ENCODE measurements at places on chromosomes 6 and 20.

DNA sequence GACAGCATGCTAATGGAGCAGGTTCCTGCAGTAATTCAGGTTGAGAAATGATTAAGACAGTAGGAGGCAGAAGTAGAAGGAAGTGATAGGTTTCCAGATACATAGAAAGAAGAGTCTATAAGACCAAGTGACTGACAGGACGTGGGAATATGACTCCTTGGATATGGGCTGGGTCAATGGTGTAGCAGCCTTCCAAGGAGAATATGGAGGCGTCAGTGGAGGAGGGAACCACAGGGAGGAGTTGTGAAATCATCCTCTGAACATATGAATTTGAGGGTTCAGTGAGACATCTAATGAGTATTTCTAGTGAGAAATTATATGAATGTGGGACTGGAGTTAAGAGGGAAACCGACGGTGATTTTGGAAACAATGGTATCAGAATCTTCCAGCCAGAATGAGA is 43.3 kb downstream of the NUDT3 start:
- DNase-seq: no peak

DNA sequence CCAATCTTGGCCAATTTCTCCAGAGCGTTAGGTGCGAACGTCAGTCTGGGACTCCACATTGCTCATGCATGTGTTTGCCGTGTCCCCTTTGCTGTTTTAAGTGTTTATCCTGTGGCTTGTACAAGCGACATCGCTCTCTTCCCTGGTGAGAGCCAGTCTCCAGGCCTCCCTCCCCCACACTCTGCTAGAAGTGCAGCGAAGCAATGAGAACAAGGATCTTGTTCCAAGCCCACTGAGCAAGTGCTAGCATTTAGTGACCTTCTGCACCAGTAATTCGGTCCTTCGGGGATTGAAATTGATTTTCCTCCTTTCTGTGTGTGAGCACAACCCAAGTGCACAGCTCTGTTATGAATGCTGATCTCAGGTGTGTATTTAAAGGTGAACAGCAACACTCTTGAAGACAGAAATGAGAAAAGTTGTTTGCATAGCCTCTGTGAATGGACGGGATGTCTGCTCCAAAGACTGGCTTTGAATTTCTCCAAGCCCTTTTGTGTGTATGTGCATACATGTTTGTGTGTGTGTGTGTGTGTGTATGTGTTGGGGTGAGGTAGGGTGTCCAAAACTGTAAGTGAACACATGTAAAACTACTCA is 29.0 kb downstream of the CD83 start:
- peak; percentile 63 for DNase-seq

GRCh38 chr20:48769069-48769983 is 58.5 kb downstream of the PREX1 start:
- DNase-seq: no peak

GRCh38 chr20:37573626-37574198 is 46.0 kb upstream of the BLCAP start:
- no peak for DNase-seq

GRCh38 chr6:25670208-25670607 is 18.2 kb downstream of the SCGN start:
- no peak for DNase-seq

DNA sequence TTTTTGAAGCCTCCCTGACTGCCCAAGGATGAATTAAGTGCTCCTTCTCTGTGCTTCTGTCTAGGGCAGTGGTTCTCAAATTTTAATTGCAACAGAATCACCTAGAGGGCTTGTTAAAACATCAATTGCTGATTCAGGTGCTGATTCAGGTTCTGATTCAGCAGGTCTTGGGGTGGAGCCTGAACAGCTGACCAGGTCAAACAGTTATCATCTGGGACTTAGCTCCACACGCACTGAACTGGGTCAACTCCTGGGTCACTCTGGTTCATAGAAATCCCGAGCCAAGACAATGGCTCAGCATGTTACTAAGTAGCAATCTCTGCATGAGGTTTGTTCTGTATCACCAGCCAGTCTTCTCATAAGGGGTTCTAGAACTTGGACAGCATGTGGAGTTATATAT is 192.3 kb downstream of the GJA1 start:
- no peak for DNase-seq

DNA sequence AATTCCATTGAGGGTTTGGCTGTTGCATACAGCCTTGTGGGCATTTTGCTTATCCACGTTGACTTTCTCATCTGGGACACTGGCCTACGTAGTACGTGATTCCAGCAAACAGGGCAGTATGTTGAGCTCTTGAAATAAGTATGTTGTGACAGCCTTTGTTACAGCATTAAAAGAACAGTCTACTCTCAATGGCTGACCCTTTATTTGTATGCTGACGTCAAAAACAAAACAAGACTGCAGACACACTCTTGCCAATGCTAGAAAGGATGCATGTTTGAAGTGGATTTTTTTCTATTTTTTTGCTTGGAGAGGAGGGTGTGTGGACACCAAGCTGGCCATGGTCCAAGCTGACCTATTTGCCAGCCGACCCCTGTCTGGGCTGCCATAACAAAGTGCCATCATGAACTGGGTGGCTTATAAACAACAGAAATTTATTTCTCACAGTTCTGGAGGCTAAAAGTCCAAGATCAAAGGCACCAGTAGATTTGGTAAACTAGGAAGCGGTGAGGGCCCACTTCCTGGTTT is 10.8 kb upstream of the SNHG17 start:
- DNase-seq: no peak

DNA sequence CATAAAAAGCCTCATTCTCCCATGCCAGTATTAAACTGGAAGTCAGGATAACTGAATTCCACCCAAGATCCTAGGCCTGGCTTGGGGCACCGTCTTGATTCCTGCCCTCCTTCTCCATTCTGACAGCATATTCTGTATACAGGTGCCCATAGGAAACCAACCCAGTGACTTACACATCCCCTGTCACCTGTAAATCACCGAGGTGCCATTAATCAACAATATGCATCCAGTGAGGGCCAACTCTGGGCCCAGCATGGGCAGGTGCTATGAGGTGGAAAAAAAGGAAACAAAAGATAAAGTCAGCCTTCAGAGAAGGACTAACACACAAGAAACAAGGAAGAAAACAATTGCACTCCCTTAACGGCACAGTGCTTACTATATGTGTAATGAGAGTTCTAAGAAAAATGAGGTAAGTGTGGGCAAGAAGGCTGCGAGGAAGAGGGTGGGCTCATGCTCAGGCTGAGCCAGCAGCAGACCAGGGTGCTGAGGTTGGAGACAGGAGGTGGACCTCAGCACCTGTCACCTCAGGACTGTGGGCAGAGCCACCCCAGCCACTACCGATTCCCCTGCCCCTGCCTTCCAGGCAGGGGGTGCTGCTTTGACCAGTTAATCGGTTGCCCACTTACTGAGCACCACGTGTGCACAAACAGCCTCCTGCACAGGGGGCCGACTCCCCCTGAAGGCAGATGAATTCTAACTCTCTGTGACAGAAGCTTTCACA is 105.9 kb downstream of the TRERF1 start:
- no peak for DNase-seq

GRCh38 chr20:57387945-57388371 is 3.2 kb upstream of the RBM38 start:
- DNase-seq: peak; percentile 9

DNA sequence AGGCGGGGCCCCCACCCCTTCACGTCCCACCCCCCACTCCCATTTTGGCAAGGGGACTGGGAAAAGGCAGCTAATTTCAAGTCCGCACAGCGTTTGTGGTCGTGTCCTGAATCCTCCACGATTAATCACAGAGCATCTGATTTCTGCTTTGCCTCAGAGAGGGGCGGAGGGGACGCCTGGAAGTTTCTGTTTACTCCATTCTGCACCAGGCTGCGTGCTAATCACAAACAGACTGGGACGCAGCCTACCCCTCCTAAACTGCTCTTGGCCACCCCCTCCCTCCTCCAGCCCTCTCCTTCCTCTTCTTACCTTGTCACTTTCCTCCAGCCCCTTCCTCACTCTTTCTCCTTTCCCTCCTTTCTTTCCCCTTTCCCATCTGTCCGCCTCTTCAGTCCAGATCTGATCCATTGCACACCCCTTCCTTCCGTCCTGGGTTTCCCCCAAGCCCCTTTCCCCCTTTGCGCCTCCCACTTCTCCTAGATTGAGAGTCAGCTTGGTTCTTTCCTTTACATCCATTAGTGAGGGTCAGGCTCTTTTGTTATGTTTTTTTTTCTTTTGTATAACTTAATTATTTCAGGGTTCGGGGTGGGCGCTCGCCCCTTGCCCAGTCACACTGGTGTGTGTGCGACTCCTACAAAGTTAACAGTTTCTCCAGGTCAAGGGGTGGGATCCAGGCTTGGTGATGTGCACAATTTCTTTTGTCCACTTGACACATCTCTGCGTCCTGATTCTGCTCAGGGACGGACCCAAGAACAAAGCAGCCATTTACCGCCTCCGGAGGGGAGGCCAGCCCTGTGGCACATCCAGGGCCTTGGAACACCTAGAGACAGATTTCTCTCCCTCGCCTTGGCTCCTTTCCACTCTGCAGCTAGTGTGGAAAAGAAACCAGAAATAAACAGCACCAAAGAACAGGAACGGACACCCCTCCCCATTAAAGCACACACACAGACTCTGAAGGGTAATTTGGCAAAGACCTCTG is 520 bp upstream of the RIPOR3 start:
- DNase-seq: no peak

- no peak for DNase-seq
These were observed 6.0 kb downstream of the CD83 start for GRCh38 chr6:14123386-14124111.

DNA sequence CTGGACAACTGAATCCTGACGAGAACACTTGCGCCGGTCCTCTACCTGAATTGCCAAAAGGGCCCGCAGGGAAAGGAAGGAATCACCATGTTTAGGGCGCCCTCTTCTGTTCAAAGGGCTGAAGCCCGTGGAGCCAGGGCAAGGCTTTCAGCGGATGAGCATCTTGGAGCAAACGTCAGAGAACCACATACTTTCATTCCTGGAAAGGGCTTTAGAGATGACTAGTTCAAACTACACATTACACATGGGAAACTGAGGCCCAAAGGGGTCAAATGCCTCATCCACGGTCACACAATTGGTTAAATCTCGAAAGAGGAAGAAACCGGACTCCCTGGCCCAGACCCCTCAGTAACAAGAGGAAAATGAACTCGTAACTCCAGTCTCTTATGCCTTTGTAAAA is 11.5 kb upstream of the ZNF133 start:
- DNase-seq: peak; percentile 82

GRCh38 chr20:59047938-59048680 is 5.5 kb upstream of the PRELID3B start:
- no peak for DNase-seq

DNA sequence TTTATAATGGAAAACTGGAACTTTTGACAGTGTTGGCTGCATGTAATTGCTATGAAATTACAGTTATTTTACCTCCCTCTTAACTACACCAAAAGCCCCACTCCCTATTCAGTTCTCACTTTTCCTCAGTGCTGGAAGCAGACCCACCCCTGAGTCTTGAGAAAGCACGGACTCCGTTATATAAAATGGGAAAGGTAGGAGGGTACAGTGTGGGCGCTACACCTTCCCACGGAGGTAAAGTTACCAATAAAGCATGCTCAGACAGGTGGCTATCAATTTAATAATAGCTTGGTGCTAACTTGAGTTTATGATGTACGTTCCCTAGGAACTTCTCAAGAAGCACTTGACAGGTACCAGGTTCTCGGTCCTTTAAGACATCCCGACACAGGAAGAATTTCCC is 59.0 kb downstream of the CLIC5 start:
- DNase-seq: no peak

DNA sequence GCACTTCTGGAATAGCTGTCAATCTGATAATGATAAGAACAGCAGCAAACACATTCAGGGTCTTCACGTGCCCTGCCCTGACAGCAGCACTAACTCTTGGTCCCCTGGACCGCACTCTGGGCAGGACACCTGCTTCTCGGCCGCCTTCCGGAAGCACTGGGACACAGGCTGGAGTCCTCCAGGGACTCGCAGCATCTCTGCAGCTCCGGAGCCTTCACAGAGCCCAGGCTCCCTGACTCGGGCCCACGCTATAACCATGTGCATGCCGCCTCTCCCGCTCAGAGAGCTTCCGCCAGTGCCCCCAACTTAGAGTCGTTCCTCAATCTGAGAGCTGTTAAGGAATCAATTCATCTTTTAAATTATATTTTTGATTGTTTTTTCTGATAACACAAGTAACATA is 377.3 kb downstream of the TAF4 start:
- no peak for DNase-seq

DNA sequence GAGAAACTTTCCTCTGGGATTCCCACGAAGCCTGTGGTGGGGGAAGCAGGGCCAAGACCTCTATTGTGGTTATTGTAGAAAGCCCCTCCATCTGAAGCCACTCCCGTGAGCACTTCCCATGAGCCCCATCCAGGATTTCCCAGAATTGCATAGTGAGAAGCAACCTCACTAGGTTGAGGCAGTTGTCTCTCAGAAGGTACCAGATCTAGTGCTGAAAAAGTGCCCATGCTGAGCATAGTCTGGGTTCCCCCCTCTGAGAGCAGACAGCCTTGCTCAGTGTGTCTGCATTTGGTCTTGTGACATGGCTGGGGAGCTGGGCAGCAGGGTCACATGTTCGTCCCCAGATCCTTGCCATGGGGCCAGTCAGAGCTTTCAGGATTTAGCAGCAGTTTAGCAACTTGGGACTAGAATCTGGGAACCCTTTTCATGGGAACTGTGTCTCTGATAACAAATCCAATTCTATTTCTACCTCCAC is 38.6 kb downstream of the SLC9A8 start:
- no peak for DNase-seq

DNA sequence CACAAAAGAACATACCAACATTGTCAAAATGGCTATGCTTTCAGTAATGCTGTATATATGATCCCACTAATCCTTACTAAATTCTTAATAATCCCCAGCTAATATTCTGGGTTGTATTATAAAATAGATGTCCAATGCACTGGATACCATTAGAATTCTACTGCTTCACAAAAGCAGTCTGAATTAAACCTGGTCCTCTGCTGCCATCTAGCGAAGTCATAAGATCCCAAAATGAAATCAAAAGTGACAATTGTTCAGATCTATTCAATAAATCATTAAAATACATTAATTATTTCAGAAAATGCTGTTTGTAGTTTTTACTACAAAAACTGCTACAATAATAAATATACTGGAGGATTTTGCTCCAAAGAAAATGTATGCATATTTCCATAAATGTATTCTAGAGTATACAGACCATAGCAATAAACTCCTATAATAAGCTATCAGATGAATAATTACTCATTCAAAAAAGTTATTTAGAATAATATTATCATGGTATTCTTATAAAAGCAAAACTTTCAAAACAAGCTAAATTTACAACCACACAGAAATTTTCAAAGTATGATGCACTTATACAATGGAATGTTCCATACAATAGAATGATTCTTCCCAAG is 92.6 kb downstream of the RNGTT start:
- peak; percentile 15 for DNase-seq

GRCh38 chr6:13470238-13471140 is 16.9 kb downstream of the GFOD1 start:
- DNase-seq: peak; percentile 56

- DNase-seq: no peak
These were observed 19.0 kb downstream of the TUBB2A start for GRCh38 chr6:3138341-3138740.

Data from glutamatergic neuron (in vitro differentiated cells).